Vagina (tissue), 2 donors: ENCODE measurements at places on chromosomes 13 and 19.
A peak's percentile ranks its signal among the peaks of the same experiment; 100 is the strongest.

- DNase-seq, result peak; percentile 32
These were observed 127.1 kb upstream of the SPACA7 start for GRCh38 chr13:112248862-112249592.

DNA sequence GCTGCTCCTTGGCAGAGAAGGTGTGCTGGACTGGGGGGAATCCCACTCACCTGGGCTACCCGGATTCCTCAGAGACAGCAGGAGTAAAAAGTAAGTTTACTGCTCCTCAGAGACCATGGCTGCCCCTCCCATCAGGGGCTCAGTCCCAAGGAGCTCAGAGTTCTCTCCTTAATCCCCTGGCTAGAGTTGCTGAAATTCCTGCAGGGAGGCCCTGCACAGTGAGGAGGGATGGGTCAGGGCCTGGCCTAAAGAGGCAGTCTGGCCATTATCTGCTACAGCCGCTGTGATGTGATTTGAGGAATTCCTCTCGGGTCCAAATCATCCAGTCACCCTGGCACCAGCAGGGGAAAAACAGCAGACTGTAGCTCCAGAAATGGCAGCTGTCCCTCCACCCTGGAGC lies 502.5 kb downstream of the PCDH17 start:
- no peak for DNase-seq

- no peak for DNase-seq
These were observed 12.7 kb downstream of the NKPD1 start for GRCh38 chr19:45147835-45148676.

- no peak for DNase-seq
These were observed 6.0 kb downstream of the KLK14 start for GRCh38 chr19:51076631-51077213.

DNA sequence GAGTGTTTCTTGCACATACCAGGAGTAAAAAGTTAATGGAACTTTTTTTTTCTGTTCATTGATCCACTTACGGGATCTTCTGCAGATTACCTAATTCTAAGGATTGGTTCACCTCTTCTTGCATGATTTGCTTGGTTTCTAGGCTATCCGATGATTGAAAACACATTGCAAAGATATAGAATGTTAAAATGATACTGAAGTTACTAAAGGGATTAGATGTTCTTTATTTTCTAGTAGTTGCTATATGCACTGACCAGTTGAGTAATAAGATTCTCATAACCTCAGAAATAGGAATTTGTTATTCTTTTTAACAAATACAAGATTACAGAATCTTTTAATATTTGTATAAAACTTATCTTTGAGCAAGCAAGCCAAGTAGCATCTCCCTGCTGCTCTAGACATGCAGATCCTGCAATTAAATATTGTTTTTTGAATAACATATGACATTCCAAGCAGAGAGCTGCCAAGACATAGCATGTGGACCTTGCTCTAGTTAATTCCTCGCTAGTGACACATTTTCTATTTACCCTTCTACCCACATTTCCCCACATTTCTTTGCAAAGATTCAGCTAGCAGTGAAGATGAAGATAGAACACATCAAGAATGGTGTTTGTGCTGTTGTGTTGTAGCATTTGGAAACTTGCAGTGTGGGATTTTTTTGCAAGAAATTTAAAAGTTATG lies 51.7 kb upstream of the RNF113B start:
- no peak for DNase-seq

DNA sequence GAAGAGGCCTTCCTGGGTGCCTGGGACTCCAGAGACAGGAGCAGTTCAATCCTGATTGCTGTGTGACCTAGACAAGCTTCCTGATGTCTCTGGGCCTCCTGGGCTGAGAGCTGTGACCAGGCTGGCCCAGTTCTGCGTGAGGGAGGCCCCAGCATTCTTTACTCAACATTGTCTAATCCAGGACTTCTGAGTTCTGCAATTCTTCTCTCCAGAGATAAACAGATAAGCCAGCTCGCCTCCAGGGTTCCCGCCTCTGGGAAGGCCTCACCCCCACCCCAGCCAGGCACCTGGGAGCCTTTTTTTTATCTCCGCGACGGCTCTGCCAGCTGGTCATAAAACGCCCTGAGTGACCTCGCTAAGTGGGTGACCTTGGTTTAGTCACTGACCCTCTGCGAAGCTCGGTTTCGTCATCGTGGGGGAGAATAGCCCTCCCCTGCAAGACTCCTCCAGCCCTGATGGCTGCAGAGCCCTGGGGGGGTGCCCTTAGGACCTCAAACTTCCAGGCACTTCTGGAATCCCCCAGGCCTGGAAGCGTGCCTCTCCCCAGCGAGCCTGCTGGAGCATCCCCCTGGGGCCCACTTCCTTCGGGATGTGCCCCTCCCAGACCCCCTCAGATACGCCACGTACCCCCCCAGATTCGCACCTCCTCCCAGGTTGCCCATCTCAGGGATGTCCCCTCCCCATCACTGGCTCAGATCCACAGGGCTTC lies 1.9 kb downstream of the SULT2B1 start:
- no peak for DNase-seq
